ENCODE measurements at places on chromosomes 2 and 18. TPM values are rescaled to one million over a fixed set of nuclear protein-coding genes. Genes with fewer than 3 reads are reported as not detected.

The CDH20 gene
- 1.3 TPM for total RNA-seq

The GRB14 gene
- total RNA-seq = 51.3 TPM

The SGPP2 gene
- total RNA-seq = 1.8 TPM

The ITGA6 gene
- 20.9 TPM for total RNA-seq

All from mesangial cell (primary cell).